NCI-H1105 treated with DMSO at 0.1 percent for 48 hours (cell line): ENCODE measurements at places on chromosomes 7 and 10.

DNA sequence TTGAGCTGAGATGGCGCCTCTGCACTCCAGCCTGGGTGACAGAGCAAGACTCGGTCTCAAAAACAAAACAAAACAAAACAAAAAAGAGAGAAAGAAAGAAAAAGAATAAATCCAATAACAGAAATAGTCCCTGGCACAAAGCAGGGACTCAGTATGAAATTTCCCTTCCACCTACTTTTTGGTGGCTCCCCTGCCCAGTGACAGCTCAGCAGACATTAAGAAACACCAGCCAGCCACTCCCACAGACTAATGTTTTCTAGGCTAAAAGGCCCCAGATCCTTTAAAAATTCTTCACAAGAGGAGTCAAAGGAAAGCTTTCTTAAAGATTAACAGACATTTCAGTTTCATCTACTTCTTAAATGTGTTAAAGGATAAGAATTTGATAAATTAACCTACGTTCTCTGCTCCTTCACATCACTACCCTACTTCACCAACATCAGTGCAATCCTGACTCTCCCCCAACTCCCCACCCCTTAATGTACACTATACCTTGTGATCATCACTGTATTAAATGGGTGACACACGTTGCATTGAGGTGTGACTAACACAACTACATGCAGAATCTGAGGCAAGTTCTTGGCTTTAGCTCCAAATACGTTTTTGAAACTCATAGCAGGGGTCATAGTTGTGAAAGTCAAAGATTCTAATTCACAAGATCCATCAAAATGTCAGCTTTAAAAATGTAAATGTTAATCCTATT, 114.5 kb upstream of the CAV2 start:
- DNase-seq: no peak

GRCh38 chr10:14879124-14879927, 660 bp downstream of the SUV39H2 start:
- no peak for DNase-seq

GRCh38 chr10:6347391-6347951, 144.7 kb downstream of the PFKFB3 start:
- DNase-seq: no peak

DNA sequence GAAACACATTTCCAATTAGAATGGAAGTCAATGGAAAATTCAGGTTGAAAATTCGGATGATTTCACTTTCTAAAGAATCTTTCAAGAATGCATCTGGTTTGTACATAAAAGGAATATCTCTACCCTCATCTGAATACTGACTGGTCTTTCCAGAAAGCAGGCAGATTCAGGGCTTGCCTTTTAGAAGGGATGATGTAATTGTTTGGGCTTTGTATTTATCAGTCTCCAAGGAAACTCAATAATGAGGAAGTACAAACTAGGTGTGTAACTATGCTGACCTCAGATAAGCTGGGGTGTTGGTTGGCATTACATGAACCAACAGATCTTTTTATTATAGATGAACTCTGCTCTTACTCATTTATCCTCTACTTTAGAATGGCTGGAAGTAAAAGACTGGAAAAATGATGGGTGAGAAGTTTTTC, 24.1 kb downstream of the PDLIM1 start:
- DNase-seq: no peak

GRCh38 chr7:22718200-22718711, 8.7 kb upstream of the IL6 start:
- DNase-seq: no peak

DNA sequence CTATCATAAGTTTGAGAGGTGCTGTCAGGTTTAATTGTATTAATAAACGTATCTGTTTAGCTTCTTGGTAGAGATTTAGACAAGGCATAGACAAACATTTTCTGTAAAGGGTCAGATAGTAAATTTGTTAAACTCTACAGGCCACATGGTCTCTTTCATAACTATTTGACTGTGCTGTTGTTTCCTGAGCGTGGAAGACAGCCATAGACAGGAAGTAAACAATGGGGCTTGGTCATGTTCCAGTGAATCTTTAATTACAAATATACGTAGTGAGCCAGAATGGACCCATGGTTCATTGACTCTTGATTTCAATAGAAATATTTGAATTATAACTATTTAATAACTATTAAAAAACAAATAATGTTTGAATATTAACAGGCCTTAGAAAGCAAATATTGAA, 451.1 kb downstream of the SH2D4B start:
- DNase-seq: no peak

DNA sequence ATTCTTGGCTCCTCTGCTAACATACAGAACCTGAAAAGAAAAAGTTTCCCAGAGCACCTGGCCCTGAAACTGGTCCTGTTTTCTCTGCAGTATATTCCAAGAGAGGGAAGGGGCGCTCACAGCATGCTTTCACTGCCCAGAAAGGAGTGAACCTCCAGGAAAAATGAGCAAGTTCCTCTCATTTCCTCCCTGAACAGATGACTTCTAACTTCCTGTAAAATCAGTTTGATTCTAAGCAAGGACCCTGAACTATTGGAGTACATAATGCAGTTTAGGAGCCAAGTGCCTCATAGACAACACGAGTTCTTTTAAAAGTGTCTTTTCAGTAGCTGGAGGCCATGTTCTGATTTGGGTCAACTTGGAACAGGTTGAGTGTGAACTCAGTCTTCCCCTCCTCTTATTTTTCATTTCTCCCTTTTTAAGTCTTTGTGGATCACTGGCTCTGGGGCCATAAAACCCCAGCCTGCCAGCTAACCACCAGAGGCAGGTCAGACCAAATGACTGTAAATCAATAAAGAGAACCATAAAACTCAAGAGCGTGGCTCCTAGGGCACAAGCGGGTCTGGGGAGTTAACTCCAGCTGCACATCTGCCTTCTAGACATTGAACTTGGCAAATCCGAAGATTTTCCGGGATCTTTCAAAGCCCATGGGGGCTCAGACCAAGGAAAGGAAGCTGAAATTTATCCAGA, 5.9 kb upstream of the LRRC18 start:
- no peak for DNase-seq

DNA sequence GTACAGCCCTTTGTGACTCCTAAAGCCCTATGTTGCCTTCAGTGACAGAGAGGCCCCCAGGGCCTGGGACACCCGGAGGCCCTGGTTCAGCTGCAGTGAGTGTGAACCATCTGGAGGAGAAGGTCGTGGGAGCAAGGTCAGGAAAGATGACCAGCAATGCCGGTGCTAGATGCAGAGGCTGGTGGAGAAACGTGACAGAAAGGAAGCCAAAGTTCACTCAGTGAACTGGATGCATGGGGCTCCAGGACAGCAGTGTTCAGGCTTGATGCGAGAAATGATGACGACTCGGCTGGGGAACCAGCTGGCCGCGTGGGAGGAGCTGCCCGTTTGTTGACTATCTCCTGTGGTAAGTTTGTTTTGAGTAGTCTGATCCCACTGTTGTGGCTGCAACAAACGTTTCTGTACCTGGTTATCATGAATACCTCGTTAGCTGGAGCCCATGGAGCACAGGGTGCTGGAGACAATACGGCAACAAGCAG, 54.1 kb upstream of the MKRN1 start:
- no peak for DNase-seq

- DNase-seq: no peak
Measured at GRCh38 chr10:118531105-118531852, 64.2 kb downstream of the PRLHR start.

DNA sequence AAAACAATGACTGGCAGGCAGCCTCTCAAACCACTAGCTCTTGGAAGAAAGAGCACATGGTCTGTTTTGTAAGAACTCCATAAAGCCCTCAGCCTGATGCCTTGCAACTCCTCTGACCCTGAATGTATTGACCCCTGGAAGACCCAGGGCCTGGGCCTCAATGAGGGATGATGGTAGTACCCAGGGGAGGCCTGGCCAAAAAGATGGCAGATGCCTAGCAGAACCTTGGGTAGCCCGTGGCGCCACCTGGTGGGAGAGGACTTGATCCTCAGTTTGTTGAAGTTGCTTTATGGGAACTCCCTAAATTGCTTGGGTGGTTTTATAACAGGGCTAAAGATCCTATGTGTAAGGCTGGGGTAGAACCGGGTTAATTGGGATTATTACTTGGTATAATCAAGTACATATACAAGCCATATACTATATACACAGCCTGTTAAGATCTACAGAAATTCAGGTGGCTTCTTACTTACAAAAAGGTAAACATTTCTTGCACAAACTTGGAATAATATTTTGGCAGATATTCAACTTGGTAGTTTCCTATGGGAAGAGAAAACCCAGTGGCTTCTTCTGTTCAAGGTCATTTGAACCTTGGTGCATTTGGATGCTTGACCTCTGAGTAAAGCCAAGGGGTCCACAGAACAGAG, 95.8 kb upstream of the CACUL1 start:
- DNase-seq: peak; percentile 41

DNA sequence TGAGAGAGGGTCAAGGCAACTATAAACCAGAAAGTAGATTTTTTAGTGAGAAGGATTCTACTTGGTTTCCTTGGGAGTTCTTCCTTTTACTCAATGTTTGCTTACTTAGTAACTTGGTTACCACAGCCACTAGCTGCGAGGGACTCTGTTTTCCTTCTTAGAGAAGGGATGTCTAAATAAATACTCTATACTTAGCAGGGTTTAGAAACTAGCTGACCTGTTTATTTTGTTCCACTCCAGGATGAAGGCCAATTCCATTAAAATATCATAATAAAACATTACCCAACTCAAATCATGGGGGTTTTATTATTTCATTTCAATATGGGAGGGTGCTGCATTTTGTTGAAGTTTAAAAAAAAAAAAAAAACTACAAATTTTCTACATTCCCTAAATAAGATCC, 87.3 kb downstream of the PPP1R3A start:
- no peak for DNase-seq

GRCh38 chr7:144862612-144863319, 26.9 kb upstream of the TPK1 start:
- DNase-seq: no peak

- DNase-seq: no peak
Measured at GRCh38 chr7:106193661-106194060, 81.5 kb upstream of the SYPL1 start.

- no peak for DNase-seq
Measured at GRCh38 chr7:19482628-19483027, 226.2 kb downstream of the POLR1F start.

DNA sequence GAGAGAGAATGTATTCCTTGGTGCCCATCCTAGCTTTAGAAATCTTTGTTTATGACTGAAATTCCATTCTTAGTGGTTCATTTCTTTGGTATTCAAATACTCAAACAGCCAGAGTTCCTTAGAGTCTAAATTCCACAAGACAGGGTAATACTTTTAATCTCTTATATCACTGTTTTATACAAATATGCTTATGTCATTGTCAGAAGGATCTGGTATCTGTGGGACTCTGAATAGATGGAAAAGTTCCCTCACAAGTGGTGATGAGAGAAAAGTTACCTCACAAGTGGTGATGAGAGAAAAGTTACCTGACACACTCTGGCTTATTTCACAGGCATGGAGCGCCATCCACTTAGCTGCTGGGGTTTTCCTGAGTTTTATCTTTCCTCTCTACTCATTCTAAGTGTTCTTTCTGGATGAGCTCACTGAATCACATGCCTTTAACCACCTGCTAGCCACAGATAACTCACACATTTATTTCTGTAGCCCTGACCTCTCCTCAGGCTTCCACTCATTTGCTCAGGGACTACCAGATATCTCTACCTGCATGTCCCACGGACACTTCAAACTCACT, 784.0 kb downstream of the SUGCT start:
- no peak for DNase-seq

DNA sequence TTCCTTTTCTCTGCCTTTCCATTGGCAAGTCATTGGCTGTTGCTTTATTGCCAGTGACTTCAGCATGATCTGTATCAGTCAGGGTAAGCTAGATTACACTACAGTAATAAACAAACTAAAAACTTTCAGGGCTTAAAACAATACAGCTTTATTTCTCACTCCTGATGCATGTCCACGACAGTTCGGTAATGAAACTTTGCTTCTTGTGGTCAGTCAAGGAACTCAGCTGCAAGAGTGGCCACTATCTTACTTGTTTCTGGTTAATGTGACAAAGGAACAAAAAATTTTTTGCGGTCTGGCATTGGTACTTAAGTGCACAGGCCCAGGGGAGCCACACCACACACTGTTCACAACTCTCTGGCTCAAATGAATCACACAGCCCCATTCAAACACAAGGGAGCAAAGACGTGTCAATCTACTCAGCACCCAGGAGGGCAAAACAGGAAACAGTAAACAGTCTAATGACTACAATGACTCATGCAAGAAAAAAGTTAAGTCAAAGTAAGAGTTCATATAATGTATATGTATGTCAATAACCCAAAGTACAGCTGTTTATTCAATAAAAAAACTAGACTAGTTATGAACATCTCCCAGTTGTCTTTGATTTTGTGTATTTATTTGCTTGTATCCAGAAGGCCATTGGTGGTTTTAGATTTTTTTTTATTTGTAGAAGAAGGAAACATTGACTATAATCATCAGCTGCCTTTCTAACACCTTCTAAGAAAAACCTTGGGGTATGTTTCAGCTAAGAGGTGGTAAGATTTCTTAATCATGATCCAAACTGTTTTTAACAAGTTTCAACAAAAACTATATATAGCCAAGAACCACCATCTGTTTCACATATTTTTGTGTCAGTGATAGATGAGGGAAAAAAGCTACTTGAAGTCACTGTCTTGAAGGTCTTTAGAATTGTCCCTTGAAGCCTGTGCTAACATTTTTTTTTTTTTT, 134.4 kb upstream of the FAM3C start:
- DNase-seq: no peak

- DNase-seq: peak; percentile 84
Measured at GRCh38 chr7:108406222-108406890, 49.9 kb downstream of the NRCAM start.

DNA sequence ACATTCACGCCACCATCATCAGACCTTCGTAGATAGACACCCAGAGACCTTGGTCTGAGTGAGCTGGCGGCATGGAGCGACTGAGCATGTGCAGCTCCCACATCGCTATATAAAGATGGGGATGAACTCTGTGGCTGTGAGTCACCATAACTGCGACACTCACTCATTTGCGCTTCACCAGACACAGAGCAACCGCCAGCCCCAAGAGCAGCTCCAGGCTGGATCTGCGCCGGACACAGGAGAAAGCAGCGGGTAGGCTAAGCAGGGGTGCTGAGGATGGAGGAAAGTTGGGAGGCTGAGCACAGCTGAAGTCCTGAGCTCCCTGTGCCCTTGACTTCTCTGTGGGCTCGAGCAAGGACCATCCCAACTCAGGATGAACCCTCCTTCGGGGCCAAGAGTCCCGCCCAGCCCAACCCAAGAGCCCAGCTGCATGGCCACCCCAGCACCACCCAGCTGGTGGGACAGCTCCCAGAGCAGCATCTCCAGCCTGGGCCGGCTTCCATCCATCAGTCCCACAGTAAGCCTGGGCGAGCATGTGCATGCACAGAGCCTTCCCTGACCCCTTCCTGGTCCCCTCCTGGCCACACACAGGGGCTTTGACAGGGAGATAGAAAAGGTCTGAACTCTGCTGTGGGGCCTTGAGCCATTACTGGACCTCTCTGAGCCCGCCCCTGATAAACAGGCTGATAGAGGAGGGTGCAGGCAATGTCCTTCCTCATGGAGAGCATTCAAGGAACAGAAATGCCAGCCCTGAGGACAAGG, at the start of gene OPN4:
TSS of gene OPN4 (plus strand) at position 137 of the 762 bp plus-strand sequence. CDS start at position 374, 237 bp downstream.
- DNase-seq: no peak

- DNase-seq: peak; percentile 32
Measured at GRCh38 chr10:58064714-58065528, 202.8 kb downstream of the IPMK start.
